ENCODE measurements at places on chromosomes 4 and X.
A peak's percentile ranks its signal among the peaks of the same experiment; 100 is the strongest.

GRCh38 chrX:45508454-45508853 lies 307.8 kb upstream of the DIPK2B start:
- DNase-seq = no peak

GRCh38 chrX:132266583-132267355 lies 47.5 kb upstream of the RAP2C start:
- no peak for DNase-seq

- DNase-seq = no peak
Observed at GRCh38 chrX:82934980-82935379, 573.1 kb upstream of the POU3F4 start.

GRCh38 chrX:29948653-29949052 lies 266.7 kb upstream of the MAGEB2 start:
- no peak for DNase-seq

DNA sequence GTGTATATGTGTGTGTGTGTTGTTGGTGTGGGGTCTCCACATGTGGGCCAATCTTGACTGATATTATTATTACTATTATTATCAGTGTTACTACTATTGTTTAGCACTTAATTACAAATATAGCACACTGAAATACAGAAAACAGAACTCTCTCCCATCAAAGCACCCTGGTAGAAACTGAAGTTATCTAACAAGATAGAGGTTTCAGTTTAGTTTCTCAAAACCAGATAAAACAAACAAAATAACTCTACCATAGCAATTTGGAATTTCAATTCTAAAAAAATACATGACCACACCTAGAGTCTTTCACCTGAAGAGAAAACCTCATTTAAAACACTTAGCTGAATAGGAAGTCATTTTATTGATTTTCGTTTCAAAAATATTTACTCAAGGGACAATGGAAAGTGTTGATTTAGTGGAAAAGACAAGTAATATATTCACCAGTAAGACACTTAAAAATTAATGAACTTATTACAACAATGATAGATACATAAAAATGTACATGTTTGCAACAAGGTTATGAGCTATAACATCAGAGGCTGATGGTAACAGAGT lies 252.3 kb downstream of the PDHA2 start:
- DNase-seq = no peak

DNA sequence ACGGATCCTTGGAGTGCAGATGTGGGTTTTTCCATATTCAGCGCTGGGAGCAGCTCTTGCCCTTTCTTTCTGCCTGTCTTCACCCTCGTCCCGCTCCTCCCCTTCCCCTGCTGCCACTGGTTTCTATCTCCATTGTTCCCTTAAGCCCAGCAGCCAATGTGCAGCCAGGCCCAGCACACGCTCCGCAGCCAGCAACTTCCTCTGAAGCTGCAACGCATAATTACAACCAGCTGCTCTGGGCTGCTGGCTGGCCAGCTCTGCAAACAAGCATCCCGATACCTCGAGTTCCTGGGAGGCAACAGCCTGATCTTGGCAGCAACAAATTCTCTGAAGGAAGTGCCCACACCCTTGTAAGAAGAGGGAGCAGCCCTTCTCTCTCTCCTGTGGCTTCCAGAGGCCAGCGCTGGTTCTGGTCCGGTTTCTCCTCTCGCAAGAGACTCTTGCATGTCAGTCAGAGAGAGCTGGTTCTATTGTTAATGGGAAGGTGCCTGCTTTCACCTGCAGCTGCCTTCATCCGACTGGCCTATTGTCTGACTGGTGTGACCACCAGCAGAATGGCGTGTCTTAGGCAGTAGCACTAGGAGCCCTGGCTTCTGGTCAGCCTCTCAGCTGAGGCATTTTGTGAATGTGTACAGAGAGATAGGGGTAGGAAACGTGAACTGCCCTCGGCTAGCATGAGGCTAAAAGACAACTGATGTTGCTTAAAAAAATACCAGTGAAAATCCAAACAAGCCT lies 83.8 kb upstream of the MAML3 start:
- peak; percentile 90 for DNase-seq

GRCh38 chr4:150230561-150230960 lies 152.3 kb downstream of the DCLK2 start:
- DNase-seq = no peak

GRCh38 chr4:124386163-124386562 lies 326.4 kb downstream of the ANKRD50 start:
- DNase-seq = no peak

DNA sequence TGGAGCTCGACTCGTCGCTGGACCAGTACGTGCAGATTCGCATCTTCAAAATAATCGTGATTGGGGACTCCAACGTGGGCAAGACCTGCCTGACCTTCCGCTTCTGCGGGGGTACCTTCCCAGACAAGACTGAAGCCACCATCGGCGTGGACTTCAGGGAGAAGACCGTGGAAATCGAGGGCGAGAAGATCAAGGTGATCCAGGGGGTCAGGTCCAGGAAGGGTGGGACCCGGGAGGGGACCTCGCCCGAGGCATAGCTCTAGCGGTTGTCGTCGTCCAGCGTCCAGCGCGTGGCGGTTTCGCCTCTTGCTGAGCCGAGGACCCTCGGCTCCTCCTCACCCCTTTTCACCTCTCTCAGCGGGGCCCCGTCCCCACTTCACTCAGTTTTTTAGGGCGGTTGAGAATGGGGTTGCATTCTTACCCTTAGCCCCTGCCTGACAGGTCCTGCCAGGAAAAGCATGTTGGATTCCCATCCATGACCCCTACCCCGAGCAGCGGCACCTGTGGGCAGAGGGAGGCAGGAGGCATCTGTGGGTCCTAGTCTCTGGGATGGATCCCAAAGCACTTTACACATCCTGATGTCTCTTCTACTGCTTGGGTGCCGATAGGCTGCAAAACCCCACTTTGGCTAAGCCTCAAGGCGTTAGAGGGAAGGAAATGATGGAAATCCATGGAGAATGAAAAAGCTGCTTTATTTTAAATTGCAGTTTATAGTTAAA lies 524 bp downstream of the RAB33A start:
- no peak for DNase-seq

DNA sequence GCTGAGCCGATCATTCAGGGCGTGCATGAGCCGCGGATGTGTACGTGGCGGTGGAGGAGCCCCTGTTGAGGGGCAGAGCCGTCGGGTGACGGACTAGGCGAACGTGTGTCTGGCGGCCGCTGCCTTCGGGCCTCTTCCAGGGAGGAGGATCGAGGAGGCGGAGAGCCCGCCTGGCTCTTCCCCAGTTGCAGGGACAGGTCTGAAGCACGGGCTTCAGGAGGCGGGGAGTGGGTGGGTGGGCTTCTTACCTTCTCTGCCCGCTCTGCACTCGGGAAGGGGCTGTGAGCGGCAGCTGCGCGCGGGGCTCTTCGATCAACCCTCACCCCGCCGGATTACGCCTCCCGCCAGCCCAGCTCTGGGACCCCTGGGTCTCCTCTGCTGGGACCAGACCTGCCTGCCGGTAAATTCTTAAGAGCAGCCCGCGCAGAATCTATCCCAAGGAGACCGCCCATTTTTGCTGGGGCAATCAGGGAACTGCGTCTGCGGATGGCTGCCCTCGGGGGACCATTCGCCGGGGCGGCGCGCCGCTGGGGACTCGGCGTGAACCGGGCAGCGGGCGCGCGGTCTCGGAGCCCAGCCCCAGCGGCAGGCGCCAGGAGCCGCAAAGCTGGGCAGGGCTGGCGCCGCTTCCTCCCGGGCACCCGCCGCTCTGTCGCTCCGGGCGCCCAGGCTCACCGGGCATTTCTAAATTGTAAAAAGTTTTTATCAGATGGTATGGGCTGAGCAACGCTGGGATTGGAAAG lies 4.9 kb downstream of the PLAC8 start:
- peak; percentile 67 for DNase-seq

- no peak for DNase-seq
Observed at GRCh38 chr4:41927796-41928499, 7.3 kb upstream of the TMEM33 start.
